ENCODE measurements at places on chromosomes 4 and X.

DNA sequence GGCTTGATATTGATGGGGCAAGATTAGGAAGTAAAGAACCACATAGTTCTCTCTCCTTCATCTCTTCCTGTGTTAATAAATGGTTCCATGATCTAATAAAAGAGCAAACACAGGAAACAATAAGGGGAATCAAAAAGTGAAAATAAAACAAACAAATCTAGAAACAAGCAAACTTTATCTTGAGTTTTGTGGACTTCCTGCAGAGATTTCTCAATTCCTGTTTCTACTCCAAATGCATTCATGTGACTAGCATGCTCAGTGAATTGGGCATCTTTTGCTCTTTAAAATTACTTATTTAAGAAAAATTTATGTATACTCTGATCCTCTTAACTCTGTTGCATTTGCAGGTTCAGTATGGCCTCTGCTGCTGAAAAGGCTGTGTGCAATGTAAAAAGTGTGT, 682.0 kb downstream of the KCTD8 start:
- DNase-seq = no peak

GRCh38 chrX:36869457-36869856, 138.7 kb upstream of the FAM47C start:
- no peak for DNase-seq

DNA sequence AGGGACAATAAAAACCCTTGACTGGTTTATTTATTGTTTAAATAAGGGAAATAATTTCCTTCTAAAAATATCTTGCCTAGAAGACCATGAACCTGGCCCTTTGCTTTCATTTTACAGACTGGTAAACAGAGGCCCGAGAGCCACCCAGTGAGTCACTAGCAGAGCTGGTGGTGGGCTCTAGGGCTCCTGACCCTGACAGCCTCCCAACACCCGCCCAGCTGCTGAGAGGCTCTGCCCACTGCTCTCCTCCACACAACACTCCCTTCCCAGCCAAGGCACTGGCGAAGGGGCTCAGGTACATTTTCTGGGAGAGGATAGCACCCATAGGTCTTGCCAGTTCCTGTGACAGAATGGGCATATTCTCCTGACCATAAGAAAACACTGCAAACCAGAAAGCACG, 18.1 kb upstream of the PPEF2 start:
- DNase-seq = no peak

- no peak for DNase-seq
These were observed 156.9 kb downstream of the AFAP1 start for GRCh38 chr4:7782783-7783182.

GRCh38 chr4:139656614-139657486, 8.8 kb upstream of the MGST2 start:
- no peak for DNase-seq

DNA sequence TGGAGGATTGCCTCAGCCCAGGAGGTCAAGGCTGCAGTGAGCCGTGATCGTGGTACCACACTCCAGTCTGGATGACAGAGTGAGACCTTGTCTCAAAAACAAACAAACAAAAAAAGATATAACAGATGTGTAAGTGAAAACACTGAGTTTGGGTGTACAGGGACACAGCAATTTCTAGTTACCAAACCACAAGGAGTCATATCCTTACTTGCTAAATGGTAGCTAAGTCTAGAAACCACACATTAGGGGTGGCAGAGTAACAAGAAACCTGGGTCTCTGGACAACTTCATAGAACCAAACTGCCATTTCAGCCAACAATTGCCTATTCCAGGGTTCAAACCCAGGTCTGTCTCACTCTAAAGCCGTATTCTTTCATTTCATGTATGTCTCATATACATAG, 20.8 kb downstream of the PPEF2 start:
- DNase-seq = no peak

GRCh38 chrX:100994352-100995281, 25.1 kb downstream of the ARL13A start:
- no peak for DNase-seq

- DNase-seq = no peak
These were observed 1.3 kb downstream of the QDPR start for GRCh38 chr4:17510582-17510981.

DNA sequence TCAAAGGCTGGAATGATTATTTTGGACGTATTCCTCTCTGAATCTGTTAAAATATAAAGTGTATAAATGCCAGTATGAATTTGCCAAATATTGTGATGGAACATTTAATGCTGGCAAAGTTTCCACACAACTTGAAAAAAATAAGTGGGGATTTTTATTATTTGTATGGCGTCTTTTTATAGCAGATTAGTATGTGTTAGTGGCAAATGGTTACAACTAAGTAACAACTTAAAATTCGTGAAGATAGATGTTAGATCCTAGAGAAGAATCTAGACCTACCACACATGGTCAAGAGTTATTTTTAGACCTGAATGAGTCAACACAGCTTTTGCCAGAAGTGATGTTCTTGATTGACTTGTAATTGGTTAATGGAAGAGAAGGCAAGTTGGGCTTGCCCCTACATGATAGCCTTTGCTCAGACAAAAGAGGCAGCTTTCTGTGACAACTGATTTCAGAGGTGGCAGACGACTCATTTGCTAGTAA, 4.8 kb downstream of the CPE start:
- DNase-seq = no peak

GRCh38 chr4:115770046-115770543, 656.7 kb upstream of the NDST4 start:
- no peak for DNase-seq

GRCh38 chr4:29199485-29199884, 1520.7 kb upstream of the PCDH7 start:
- DNase-seq = no peak

- no peak for DNase-seq
These were observed 5.4 kb upstream of the SHOX start for GRCh38 chrX:625137-625691.

DNA sequence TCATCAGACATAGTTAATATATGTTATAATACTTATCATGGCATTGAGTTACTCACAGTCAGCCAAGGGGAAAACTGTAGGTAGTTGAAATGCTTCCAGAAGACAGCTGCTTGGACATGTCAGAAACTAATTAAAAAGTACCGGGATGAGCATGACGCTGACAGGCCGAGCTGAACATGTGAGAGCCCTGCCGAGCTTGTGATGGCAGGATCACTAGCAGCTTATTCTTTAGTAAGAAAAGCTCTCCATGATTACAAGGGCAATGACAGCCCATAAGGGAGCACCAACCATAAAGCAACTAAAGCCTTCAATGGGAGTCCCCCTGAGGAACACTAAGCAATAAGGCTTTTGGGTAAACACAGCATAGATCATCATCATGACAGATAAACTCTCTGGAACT, 435.6 kb downstream of the TLL1 start:
- no peak for DNase-seq

GRCh38 chr4:83266689-83267088, 17.9 kb downstream of the COQ2 start:
- no peak for DNase-seq

- no peak for DNase-seq
These were observed 323.6 kb upstream of the DIPK2B start for GRCh38 chrX:45524296-45524695.

- no peak for DNase-seq
These were observed 3.6 kb downstream of the PSAPL1 start for GRCh38 chr4:7430965-7431695.

- no peak for DNase-seq
These were observed 136.1 kb downstream of the SNCA start for GRCh38 chr4:89700766-89701423.

DNA sequence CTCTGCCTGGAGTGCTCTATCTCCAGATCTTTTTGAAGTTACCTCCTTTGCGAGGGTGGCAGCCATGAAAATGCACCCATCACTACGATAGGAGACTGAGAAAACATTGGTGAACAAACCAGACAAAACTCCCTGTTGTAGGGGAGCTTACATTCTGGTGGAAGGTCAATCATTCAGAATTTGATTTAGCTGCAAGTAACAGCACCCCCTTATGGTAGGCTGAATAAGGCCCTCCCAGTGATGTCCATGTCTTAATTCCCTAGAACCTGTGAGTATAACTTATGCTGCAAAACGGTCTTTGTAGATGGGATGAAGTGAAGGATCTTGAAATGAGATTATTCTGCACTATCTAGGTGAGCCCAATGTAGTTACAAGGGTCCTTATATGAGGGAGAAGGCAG, 5.6 kb upstream of the TEC start:
- no peak for DNase-seq

DNA sequence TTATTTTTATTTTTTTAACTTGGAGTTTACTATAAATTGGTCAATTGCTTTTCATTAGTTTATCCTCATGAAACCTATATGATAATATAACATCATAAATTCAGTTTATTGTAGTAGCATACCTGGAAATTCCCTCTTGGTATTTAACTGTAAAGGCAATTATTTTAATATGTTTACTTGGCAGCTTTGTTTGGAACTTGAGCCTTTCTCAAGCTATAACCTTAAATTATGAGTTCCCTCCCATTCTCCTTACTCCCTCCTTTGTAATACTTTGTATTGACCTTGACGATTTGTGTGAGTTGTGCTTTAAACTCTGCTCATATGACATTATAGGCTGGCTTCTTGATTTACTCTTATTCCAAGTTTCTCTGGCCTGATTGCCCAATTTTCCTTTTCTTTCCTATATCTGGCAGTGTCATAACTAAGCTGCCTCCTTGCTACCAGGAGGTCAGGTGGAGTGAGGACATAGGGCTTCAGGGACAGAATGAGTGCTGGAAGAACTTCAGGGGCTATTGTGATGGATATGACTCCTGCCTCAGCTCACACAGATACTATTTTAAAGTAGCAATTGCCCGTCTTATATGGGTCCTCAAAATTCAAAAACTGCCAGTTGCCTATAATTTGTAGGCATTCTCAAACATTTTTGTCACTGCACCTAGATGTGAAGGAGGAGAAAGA, 77.7 kb downstream of the RAP1GDS1 start:
- DNase-seq = no peak

Measured in iPS DF 19.7 (cell line).